Activated naive CD8-positive, alpha-beta T cell treated with anti-CD3 and anti-CD28 coated beads, Interleukin-2, amount 10 ng/mL, durations not matched to agents 7 days and 5 days (primary cell): ENCODE measurements at places on chromosomes 5 and 9. TPM values are rescaled to one million over a fixed set of nuclear protein-coding genes. Genes with fewer than 3 reads are reported as not detected.

Gene SPINK4
- not detected for total RNA-seq

Gene SLC4A9
- total RNA-seq, result 0.17 TPM

Gene CDO1
- total RNA-seq, result 0.54 TPM

Gene ZNF483
- total RNA-seq, result 7.0 TPM

Gene CER1
- not detected for total RNA-seq

Gene SHOC1
- not detected for total RNA-seq

DNA sequence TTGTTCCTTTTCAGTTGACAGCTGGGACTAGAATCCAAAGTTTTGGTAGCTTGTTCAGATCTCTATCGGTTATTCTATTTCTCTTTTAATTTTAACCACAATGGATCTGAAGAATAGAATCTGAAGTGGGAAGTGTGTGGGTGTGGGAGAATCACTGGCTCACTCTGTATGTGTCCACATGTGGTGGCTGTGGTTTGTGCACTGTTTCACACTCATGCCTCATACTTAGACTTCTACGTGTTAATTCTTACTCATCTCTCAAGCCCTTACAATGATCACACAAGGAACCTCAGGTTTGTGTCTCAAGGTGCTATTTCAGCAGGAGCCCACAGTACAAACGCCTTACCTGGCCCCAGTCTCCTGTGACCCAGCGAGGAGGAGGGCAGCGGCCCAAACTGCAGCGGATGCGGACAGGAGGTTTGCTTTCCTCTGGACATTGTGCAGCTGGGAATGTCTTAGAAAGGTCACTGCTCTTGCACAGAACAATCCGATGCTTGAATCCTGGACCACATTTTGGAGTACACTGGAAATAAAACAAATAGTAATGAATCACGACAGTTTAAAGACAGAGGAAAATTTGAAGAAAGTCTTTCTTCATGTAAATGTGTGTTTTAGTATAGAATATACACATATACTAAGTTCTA lies 309.1 kb downstream of the ADAMTS6 start:
- no peak for DNase-seq

DNA sequence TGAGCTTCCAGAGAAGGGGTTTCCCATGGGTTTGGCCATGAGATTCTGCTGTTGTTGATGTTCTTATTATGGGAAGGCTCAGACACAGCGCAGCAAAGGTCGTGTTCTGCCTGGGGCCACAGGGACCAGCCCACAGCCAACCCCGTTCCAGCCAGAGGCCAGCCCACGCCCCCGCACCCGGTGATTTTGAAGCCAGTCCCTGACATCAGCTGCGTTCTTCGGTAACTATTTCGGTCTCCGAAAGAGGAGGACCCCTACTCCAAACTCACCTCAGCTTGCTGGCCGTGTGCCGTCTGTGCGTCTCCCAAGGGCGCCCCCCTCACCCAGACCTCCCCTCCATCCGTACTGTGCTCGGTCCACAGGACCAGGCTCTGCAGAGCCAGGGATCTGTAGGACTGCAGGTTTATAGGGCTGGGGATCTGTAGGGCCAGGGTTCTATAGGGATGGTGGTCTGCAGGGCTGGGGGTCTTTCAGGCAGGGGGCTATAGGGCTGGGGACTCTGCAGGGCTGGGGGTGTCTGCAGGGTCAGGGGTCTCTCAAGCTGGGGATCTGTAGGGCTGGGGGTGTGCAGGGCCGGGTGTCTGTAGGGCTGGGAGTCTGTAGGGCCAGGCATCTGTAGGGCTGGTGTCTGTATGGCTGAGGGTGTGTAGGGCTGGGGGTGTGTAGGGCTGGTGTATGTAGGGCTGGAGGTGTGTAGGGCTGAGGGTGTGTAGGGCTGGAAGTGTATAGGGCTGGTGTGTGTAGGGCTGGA lies 11.8 kb downstream of the COL5A1 start:
- no peak for DNase-seq

DNA sequence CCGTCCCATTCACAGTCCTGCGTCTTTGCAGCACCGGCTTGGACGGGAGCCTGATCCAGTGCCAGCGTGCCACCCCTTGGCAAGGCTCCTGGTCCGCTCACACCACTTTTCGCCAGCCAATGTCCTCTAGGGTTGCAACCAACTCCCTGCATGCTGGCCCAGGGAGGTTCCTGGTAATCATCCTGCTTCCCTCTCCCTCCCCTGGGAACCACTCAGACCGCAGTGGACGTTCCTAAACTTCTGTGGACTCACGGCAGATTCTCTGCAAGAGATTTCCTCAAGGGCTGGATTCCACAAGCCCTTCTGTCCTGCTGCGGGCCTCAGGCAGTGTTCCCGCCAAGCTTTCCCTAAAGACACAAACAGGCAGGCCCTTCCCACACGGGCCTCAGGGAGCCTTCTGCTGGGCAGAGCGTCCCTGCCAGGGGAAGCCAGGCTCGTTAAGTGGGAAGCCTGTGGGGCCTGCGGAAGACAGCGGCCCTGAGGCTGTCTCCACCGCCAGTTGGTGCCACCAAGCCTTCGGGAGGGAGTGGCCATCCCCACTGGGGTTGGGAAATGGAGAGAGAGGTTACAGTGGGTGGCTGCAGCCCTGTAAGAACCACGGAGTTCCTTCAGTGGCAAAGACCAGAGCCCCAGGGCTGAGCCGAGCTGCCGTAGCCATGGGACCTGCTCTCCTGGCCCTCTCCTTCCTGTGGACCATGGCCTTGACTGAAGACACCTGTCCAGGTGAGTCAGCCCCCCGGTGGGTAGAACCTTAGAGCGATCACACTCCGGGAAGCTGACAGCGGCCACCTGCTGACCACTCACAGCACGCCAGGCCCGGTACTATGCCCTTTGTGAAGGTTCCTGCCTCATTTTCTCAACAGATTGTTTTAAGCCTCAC lies 16.4 kb upstream of the FCN2 start:
- DNase-seq, result no peak

DNA sequence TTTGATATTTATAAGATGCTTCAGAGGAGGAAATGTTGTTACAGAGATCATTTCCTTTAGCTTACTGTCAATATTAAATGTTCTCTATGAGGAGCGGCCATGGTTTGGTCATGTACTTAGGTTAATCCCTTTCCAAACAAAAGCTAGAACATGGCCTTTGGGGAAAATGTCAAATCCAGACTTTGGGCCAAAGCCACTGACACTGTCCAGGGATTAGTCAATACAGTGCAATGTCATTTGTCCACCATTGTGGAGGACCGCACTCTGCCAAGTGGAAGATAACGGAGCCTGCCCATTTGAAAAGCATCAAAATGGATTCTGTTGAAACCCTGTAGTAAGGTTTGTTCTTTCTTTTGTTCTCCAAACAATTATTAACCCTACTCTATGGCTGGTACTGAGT lies 50.1 kb downstream of the FRMPD1 start:
- no peak for DNase-seq

DNA sequence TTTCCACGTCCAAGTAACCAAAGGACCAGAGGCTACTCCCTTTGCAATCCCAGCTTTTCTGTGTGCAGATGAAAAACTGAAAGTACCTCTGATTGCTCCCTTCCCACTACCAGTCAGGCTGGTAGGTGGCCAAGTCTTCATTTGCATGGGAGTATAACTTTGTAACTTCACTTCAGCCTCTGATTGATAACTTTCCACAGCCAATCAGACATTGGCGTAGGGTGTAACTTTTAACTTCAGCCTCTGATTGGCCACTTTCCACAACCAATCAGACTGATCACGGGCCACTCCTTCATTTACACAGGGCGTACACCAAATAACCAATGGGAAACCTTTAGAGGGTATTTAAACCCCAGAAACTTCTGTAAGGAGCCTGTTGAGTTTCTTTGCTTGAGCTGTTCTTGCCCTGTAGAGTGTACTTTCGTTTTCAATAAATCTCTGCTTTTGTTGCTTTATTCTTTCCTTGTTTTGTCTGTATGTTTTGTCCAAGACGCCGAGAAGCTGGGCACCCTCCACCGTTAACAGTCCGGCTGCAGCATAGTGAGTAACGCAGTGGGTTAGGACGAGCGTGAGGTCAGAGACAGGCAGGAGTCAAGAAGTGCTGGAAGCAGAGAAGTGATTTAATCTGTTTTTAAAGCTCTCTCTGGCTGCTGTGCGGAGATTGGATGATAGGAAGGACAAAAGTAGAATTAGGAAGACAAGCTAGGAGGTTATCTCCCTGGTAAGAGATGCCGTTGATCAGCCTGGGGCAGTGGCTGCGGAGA lies 3.5 kb upstream of the EXOSC2 start:
- DNase-seq, result no peak

- no peak for DNase-seq
Observed at GRCh38 chr5:42676362-42676761, 80.3 kb upstream of the CCDC152 start.

- DNase-seq, result no peak
Observed at GRCh38 chr5:152527358-152528052, 122.4 kb upstream of the NMUR2 start.

- no peak for DNase-seq
Observed at GRCh38 chr9:123438321-123438720, 82.3 kb downstream of the CRB2 start.

DNA sequence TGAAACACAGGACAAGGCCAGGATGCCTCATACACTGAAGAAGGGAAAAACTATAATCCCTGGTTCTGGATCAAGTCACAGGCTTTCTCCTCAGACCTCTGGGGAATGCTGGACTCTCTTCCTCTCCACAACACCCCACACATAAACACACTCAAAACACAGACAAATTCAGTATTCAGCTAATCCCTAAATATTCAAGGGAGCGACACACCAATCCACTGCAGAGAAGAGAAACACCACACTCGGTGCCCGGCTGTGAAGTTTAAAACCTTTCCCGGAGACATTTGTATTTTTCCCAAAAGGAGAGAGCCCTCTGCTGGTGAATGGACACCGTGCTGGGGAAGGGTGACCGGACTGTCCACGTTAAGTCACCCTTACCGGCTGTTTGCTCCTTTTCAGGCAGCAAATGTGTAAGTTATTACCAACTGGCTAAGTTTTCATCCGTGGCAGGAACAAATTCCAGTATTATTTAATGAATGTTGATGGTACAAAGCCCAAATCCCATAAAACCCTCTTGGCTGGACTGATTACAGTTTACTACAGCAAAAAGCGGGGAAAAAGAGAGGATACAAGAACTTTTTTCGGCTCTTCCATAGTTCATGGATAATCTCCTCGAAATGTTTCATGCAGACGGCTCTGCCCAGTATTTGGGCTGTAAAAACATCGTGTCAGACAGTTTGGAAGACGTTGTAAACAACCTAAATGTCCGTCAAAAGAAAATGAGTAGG lies 130.9 kb upstream of the SLC30A5 start:
- no peak for DNase-seq

DNA sequence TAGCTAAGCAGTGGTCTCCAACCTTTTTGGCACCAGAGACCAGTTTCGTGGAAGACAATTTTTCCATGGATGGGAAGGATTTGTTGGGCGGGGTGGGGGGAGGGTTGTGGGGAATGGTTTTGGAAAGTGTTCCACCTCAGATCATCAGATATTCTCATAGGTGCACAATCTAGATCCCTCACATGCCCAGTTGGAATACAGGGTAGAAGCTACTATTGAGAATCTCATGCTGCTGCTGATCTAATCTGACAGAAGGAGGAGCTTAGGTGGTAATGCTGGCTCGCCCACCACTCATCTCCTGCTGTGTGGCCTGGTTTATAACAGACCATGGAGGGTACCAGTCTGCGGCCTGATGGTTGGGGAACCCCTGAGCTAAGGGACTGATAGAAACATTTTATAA lies 662.7 kb upstream of the RGMB start:
- no peak for DNase-seq

- DNase-seq, result no peak
Observed at GRCh38 chr5:116507051-116507537, 67.5 kb downstream of the SEMA6A start.

DNA sequence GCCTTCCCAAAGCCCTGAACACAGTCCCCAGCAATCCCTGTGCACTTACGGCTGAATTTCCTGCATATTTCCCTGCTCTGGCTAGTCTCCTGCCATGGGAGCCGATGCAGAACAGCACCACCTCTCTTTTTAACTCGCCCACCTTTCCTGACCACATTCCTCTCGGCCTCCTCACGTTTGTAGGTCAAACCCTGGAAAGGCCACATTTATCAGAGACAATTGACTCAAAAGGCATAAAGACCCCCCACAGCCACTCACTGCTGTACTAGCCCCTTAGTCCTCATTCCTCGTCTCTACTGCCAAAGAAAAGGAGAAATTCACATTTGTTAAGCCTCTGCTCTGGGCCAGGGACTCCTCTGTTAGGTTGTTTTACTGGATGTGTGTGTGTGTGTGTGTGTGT lies 43.6 kb downstream of the ENC1 start:
- DNase-seq, result no peak

- DNase-seq, result no peak
Observed at GRCh38 chr5:40381676-40382363, 297.9 kb upstream of the PTGER4 start.

DNA sequence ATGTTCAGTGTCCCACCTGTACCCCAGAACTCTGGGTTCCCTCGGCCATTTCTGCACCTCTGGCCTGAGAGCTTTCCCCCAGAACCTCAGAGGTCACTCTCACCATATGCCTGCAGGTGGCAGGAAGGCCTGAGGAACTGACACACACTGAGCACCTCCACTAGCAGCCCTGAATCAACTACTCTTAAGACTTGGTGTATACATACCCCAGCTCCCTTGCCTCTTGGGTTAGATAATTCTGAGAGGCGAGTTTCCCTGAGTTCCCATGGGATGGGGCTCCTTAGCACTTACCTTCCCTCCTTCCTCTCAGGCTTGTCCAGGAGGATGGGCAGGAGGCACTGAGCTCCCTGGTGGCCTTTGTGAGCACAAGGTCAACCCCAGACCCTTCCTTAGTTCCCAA lies 86.1 kb downstream of the HSD17B3 start:
- no peak for DNase-seq

DNA sequence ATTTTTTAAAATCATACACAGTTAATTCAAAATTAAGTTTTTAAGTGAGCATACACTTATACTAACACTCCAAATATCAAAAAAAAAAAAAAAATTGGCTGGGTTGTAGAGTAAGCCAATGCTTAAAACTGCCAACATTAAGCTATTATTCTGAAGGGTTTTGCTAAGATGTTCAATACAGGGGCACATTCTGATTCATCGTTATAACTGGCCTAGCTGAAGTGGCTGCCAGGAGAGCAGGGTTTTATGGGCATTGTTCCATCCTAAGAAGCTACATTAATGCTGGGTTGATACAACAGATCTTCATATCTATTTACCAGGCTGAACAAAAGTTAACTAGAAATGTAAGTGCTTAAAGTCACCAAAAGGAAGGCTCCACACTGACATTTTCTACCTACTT lies 13.4 kb downstream of the ELAVL2 start:
- DNase-seq, result no peak

DNA sequence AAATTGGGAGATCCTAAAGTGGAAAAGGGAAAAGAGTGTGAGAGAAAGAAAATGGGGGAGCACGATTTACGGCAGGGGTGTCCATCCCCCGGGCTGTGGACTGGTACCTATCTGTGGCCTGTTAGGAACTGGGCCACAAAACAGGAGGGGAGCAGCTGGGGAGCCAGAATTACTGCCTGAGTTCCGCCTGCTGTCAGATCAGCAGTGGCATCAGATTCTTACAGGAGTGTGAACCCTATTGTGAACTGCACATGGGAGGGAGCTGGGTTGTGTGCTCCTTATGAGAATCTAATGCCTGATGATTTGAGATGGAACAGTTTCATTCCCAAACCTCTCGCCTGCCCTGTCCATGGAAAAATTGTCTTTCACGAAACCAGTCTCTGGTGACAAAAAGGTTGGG lies 108.3 kb upstream of the ADAMTSL1 start:
- DNase-seq, result no peak
